ENCODE measurements at places on chromosomes 3 and 15. TPM values are rescaled to one million over a fixed set of nuclear protein-coding genes. Genes with fewer than 3 reads are reported as not detected.

DNA sequence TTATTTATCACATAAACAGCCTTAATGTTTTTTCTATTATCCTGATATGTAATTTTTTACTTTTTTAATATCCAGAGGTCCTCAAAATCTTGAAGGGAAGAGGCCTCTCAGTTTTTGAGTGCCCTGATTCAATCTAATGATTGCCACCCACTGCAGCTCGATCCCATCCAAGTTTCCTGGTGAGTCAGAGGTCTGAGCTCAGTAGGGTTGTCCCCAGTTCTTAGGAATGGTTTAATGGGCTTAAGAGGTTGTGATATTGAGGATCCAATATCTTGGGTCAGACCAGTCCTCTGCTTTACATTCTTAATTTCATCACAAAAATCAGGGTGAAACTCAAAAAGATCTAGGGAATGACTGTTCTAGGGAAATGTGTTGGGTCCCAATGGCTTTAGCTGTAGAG is 238.5 kb downstream of the NSUN3 start:
- DNase-seq: no peak

DNA sequence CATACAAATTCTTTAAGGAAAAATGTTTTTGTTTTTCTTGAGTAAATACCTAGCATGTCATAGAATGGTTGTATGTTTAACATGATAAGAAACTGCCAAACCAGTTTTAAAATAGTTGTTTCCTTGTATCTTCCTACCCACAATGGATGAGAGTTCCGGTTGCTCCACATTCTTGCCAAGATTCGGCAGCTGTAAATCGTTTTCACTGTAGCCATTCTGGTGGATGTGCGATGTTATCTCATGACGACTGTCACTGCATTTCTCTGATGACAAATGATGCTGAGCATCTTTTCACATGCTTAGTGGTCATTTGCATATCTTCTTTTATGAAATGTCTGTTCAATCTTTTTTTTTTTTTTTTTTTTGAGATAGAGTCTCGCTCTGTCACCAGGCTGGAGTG is 36.6 kb upstream of the SH3GL3 start:
- DNase-seq: no peak

GRCh38 chr3:64144241-64144900 is 80.9 kb downstream of the PRICKLE2 start:
- DNase-seq: no peak

GRCh38 chr3:49132073-49132436 is 795 bp downstream of the LAMB2 start:
- DNase-seq: no peak

- DNase-seq: no peak
Observed at GRCh38 chr3:113552851-113553250, 20.5 kb downstream of the SIDT1 start.

- no peak for DNase-seq
Observed at GRCh38 chr3:135382621-135383020, 582.9 kb upstream of the PPP2R3A start.

DNA sequence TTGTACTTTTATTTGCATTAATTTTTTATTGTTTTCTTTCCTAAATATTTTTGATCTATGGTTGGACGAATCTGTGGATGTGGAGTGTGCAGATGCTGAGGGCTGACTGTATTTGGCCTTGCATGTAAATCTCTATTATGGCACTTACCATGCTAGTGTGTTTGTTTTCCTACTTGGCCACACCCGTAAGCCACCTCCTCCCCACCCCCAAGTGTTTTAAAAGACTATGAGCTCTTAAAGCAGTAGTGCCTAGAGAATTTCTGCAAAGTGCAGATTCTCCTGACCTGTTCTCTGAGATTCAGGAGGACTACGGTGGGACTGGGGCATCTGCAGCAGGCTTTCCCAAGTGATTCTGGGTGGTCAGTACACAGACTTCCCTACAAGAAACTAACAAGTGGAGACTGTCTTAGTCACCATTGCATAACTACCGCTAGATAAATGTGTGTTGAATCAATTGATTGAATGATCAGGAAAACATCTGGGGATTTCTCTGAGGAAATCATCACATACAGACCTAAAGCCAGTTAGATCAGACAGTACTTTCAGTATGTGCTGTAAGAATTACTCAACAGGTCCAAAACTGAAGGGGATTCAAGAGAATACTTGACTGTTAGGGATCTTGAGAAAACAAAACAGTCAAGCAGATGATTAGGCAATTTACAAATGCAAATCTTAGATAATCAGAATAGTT is 6.2 kb upstream of the TIPARP start:
- no peak for DNase-seq

The CD47 gene
- total RNA-seq: 55.2 TPM

The ARPP21 gene
- total RNA-seq: not detected

The TMEM158 gene
- 1.00 TPM for total RNA-seq

The STRA6 gene
- not detected for total RNA-seq

The TMIE gene
- 0.48 TPM for total RNA-seq

The CD200R1 gene
- 2.4 TPM for total RNA-seq

Data from heart right ventricle (tissue), 16 donors.